ENCODE measurements at places on chromosomes 2 and 18.

DNA sequence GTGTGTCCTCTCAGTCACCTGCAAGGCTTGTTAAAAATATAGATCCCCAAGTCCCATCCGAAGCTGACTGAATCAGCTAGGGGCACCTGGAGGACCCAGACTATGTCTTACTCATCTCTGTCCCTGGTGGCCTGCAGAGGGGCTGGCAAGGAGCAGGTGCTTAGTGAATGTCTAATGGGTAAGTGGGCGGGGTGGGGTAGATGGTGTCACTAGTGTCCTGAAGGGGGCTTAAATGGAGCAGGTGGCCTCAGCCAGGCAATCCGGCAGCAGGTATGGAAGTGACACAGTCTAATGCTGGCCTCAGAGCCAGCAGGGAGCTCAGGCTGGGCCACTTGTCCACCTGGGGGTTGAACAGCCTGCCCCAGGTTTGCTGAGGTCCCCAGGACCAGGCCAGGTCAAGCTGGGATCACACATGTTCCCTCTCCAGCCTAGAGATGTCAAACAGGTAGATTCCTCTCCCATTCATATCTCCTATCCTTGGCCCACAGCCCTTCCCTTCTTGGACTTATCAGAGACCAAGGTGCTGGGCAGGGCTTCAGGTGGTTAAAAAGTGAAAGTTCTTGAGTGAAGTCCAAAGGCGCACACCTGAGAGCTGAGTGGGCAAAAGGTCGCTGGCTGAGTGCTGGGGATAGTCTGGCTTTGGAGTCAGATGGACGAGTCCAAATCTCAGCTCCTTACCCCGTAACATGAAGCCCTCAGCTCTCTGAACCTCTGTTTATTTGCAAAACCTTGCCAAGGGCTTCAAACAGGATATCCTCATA lies 1.7 kb downstream of the STEAP3 start:
- no peak for DNase-seq

DNA sequence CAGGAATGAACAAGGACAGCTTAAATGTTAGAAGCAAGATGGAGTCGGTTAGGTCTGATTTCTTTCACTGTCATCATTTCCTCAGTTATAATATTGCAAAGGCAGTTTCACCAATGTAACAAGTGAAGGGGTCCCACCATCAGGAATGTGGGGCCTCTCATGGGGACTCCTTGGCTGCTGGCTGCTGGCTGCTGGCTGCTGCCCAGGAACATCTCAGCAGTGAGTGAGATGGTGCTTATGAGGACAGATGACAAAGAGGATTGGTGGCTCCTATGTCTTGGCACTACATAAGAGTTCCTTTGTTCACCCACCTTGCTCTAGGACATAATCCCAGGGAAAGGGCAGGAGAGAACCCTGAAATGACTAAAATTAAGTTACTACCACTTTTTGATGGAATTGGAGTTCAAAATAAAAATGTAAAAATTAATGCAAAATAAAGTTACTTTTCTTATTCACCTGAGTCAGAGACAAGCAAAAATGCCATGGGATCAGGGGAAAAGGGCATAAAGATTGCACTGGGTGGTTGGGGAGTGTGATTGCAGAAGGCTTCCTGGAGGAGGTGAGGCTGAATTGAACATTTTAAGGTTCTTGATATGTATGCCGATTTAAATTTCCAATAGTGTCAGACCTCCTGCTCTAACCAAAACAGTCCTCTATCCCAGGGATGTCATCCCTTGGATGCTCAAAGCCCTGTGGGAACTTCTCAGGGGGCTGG lies 23.4 kb downstream of the TMEM177 start:
- no peak for DNase-seq

- DNase-seq, result no peak
Measured at GRCh38 chr2:216601632-216602409, 31.4 kb upstream of the IGFBP2 start.

DNA sequence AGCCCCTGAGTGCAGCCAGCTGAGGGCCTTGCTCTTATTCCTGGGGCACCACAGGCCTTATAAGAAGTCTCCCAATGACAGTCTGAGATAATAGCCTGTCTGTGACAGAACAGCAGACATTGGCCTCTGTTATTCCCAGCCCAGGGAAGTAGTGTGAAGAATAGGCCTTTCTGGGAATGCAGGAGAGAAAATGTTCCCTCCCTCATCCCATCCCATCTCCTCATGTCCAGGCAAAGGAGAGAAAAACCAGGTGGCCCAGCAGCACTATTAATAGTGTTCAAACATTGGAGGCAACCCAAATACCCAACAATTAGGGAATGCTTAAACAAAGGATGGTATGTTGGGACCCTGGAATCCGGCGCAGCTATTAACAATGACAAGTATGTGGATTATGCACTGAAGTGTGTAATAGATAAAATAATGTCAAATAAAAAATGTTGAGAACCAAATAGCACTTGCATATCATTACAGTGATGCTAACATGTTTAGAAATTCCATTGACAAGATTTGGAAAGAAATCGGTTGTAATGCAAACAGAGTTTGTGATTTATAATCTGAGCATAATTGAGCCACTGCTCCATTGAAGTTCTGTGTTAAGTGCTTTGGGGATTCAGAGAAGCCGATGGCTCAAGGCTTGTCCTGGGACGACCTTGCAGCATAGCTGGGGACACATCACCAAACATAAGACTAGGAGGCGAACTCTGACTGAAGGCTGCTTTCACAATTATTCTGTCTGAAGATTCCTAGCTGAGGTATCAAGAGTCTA lies 69.3 kb downstream of the LBH start:
- no peak for DNase-seq

All from CMK (cell line).